Stimulated activated CD4-positive, alpha-beta T cell treated with anti-CD3 and anti-CD28 coated beads, TNF-alpha, amount 100 ng/mL, for 24 hours (primary cell): ENCODE measurements at places on chromosomes 6 and 20.

GRCh38 chr6:169165561-169166300 is 87.9 kb downstream of the THBS2 start:
- no peak for DNase-seq

- no peak for DNase-seq
Observed at GRCh38 chr6:51147756-51148155, 329.1 kb downstream of the TFAP2B start.

- DNase-seq = no peak
Observed at GRCh38 chr6:43834528-43835155, 64.6 kb downstream of the VEGFA start.

DNA sequence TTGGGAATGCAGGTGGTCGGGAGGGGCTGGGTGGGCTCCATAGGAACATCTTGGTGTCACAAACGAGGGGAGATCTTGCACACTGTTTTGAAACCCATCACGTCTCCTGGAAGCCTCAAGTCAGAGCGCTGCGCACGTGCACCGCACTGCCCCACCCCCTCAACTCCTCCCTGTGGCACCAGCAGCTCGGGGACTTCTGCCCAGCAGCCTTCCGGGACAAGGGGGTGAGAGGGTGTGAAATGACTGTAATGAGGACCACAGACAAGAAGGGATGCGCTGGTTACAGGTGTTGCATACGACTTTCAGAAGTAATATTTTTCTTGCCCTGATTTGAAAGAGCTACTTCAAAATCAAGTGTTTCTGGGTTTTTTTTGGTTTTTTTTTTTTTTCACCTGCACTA is 60.3 kb downstream of the FOXC1 start:
- DNase-seq = no peak

GRCh38 chr6:133431031-133431430 is 189.9 kb downstream of the EYA4 start:
- no peak for DNase-seq

GRCh38 chr6:41578217-41579087 is 32.3 kb downstream of the FOXP4 start:
- no peak for DNase-seq
